ENCODE measurements at places on chromosomes 12 and 14.

GRCh38 chr12:51631591-51631990 is 40.6 kb downstream of the SCN8A start:
- DNase-seq = peak; percentile 88

DNA sequence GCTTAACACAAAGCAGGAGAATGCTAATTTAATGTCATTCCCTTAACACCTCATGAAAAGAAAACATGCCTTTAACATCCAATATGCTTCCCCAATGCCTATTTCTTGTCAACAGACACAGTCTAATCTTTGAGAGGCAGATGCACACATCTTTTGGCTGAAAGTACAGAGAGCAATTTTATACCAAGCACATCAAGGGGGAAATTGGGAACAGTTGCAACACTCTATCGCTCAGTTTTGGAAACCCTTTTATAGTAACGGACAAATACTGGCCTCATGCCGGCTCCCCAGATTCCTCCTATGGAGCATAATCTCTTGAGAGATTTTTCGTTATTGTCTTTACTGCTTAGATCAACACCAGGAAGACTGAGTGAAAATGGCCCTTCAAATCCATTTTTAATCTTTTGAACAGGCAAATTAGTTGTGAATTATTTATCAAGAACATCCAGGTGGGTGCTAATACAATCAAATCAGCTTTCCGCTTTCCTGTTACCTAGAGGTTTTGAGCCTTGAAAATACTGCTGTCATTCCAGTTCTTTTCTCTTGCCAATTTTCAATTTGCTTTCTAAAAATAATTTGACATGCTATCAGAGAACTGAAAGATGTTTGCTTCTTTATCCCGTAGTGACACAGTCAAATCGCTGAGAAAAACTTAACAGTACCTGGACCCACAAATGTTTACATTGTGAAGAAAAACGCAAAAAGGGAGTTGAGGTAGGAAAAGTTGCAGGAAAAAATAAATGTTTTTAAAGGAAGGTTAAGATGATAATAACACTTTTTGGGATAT is 60.7 kb upstream of the CAND1 start:
- DNase-seq = no peak

DNA sequence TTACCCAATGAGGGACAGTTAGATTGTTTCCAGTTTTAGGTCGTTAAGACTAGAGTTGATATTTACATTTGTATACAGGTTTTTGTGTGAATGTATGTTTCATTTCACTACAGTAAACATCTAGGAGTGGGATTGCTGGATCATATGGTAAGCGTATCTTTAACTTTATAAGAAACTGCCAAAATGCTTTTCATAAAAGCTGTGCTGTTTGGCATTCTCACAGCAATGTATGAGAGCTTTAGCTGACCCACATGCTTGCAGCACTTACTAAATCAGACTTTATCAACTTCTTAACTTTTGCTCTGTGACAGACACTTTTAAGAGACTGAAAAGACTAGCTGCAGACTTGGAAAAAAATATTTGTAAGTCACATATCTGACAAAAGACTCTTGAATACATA is 262.5 kb upstream of the PELI2 start:
- DNase-seq = no peak

GRCh38 chr12:6363330-6364043 is 11.9 kb downstream of the SCNN1A start:
- DNase-seq = peak; percentile 92

GRCh38 chr12:92143258-92143657 is 2.4 kb downstream of the BTG1 start:
- no peak for DNase-seq

DNA sequence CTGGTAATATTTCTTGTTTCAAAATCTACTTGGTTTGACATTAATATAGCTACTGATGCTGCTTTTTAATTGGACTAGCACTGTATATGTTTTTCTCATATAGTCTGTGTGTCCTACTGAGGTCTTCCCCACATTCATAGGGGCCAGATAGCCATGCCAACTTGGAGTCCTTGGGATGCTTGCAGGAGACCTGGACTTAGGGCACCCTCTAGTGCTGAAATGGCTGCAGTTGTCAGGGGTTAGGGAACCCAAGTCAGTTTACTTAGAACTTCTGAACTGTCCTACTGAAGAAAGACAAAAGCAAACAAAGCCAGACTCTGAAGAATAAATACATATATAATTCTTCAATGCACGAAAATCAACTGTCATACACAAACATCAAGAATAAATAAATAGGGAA is 279.9 kb upstream of the SYT1 start:
- DNase-seq = peak; percentile 13

GRCh38 chr14:24441904-24442239 is 704 bp downstream of the SDR39U1 start:
- peak; percentile 80 for DNase-seq

GRCh38 chr14:74579447-74580274 is 32.4 kb downstream of the LTBP2 start:
- peak; percentile 95 for DNase-seq

DNA sequence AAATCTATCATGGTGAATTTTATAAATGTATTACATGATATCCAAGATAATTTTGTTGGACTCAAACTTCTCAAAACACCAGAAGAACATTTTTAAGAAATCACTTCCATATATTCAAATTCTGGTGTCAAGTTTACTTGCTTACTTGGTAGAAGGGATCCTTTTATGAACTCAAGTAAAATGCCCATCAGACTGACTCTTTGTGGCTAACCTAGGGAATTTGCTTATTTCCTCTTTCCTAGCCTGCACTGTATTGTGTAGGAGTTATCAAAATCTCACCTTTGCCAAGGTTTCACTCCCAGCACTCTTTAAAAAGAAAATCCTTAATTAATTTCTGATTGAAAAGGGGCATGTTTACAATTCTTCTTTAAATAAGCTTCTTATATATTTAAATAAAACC is 196.5 kb downstream of the DUSP6 start:
- DNase-seq = no peak

DNA sequence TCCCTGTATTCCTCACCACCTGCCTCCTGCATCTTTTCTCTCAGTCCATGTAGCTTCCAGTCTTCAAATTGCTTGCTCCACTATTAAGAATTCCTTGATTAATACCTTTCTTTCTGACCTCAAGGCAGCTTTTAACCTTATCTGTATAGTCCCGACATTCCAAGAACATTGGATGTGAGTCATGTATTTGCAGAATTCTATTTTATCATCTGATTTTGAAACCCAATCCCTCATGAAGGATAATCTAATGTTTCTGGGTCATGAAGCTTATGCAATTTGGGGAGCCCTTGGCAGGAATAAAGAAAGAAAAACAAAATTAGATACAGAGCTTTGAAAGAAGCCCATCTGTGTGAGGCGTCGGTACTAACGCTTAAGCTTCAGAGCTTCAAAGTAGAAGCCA is 63.4 kb upstream of the CCND2 start:
- no peak for DNase-seq

DNA sequence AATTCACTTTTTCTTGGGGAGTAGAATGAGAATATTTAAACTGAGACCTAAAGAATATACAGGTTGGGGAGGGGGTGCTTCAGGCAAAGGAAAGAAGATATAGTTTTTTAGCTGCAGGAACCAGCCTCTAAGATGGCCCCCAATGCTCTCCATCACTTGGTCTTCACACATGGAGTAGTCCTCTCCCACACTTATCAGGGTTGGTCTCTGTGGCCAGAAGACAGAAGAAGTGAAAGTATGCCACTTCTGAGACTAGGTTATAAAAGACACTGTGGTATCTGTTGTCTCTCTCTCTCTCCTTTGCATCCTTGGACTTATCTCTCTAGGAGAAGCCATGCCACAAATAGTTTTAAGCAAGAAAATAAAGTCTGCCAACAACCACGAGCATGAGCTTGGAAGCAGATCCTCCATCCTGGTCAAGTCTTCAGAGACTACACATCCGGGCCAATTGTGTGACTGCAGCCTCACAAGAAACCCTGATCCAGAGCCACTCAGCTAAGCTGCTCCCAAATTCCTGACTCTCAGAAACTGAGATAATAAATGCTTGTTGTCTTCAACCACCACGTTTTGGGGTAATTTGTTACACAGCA is 18.0 kb downstream of the PUS7L start:
- DNase-seq = peak; percentile 38

DNA sequence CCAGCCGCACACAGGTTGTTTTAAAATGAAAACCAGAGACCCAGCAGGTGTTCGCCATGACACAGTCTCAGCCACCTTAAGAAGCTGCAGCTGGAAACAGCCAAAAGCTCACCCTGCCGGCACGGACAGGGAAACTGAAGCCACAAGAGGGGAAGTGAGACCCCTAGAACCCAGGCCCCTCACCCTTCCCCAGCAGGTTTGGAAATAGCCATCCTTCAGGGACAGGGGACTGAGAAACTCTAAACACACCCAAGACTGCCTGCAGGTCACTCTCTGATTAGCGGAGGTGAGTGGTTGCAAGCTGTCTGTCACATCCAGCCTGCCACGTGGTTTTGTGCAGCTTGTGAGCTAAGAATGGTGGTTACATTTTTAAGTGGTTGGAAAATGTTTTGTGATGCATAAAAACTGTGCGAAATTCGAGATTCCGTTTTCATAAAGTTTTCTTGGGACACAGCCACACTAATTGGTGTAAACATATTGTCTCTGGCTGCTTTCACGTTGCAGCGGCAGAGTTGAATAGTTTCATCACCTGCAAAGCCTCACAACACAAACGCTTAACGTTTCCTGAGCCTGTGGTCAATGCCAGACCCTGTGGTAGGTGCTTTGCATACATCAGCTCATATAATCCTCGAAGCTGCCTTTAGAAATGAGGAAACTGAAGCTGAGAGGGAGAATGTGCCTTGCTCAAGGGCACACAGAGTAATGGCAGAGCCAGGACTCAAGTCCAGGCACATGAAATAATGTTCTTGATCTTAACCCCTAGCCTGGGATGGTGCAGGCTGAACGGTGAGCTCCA is 1.7 kb upstream of the SELPLG start:
- DNase-seq = no peak

DNA sequence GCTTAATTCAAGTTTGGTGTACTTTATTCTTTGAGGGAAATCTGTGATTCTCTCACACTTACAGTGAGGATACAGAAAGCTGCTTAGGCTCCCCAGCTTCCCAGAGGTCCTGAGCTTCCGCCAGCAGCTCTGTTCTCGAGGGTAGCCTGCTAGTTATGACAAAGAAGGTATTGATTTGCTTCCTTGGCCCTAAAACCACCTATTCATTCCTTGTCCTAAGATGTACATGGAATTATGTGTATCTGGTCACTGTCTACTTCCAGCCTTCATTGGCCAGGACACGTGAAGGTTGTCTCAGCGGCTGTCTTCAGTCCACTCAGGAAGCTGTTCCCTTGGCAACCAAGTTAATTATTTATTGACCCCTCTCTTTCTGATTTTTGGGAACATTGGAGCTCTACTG is 55.7 kb downstream of the GALNT8 start:
- DNase-seq = no peak

DNA sequence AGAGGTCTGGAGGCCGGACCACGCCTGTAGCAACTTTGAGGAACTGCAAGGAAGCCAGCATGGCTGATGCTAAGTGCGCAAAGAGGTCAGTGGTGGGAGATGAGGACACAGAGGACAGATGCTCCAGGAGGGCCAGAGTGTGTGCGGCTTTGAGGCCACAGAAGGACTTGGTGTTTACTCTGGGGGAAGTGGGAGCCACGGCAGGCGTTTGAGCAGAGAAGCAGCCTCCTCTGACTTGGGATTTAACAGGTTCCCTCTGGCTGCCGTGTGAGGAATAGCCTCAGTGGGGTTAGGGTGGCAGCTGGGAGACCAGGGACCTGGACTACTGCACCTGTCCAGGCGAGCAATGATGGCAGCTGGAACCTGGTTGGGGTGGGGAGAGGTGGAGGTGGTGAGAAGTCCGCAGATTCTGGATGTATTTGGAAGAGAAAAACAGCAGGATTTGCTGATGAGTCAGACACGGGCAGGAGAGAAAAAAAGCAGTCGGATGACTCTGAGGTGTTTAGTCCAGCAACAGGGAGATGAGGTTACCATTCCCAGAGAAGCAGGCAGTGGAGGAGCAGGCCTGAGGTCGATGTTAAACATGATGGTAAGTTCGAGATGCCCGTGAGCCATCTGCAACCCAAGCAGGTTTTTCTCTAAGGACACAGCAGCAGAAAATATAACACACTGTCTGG is 143.5 kb downstream of the SCARB1 start:
- peak; percentile 88 for DNase-seq

DNA sequence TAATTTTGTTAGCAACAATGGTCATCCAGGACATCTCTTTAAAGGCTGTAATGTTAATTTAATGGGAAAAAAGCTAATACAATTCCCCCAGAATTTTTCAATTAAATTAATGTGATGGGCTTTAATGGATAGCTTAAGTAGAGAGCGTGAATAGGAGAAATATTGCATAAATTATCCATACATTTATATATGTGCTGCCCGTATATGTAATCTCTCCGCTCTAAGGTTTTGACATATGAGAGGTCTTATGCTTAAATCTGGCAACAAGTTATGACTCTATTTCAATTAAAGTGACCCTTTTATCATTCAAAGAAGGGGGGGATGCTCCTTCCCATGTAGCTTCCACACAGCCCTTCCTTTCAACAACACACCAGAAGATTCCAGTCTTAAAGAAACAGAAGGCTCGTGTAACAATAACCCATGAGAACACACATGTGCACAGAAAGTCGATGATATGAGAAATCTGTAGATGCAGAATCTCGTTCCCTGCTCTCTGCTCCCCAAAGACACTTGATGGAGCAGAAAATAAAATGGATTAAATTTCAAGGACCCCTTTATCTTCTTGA is 24.0 kb downstream of the MAP1LC3B2 start:
- no peak for DNase-seq

DNA sequence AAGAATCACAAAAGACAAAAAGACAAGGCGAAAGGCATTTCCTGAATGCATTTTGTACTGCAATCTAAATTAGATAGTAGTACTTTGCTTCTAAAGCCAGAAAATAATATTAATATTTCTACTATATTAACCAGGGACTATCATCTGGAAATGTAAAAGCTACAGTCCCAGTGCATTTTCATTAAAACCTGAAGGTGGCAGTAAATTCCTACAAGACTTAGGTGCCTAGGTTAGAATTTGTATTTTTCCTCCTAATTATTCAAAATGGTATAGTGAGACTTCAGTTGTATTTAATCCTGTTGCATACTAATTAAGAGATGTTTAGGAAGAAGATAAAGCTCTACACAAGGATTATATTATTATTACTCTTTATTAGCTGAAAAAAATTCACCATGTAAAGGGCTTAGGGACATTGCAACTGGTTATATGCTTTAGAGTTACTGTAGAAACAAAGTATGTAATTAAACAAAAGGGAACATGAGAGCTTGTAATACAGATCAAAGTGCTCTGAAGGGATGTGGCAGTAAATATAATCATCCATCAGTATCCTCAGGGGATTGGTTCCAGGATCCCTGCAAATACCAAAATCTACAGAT is 53.6 kb downstream of the BRMS1L start:
- DNase-seq = peak; percentile 50

GRCh38 chr14:43471595-43471994 is 1035.5 kb downstream of the FSCB start:
- DNase-seq = no peak

GRCh38 chr14:104298458-104298857 is 160.1 kb downstream of the KIF26A start:
- DNase-seq = no peak

DNA sequence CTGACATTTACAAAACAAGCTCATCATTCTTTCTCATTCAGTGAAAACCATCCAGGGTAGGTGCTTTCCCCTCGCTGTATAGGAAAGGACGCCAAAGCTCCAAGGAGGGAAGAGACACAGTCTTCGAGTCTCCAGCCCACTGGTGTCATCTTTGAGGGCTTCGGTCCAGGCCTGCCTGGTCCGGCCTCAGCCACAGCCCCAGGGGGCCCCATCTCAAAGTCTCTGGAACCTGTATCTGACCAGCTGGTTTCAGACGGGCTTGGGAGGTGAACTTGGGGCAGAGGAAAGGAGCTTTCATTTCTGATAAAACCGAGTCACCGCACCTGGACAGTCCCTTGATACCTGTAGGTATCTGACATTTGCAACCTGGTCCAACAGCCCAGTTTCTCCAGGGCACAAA is 229.5 kb upstream of the RTL1 start:
- DNase-seq = no peak

All from GM23248 (cell line).